Ascending aorta (tissue), 2 donors: ENCODE measurements at places on chromosomes 1 and 21. TPM values are rescaled to one million over a fixed set of nuclear protein-coding genes. Genes with fewer than 3 reads are reported as not detected.

Gene DFFB
- 45.4 TPM for total RNA-seq

Gene UBR4
- total RNA-seq = 222 TPM

Gene C1orf116
- not detected for total RNA-seq

Gene RBM11
- total RNA-seq = not detected

Gene FRRS1
- 0.32 TPM for total RNA-seq

Gene OR10Z1
- total RNA-seq = not detected

Gene PRR9
- total RNA-seq = not detected

Gene NRDC
- 40.0 TPM for total RNA-seq

Gene NR1I3
- total RNA-seq = 0.21 TPM

Gene COA7
- 7.6 TPM for total RNA-seq

DNA sequence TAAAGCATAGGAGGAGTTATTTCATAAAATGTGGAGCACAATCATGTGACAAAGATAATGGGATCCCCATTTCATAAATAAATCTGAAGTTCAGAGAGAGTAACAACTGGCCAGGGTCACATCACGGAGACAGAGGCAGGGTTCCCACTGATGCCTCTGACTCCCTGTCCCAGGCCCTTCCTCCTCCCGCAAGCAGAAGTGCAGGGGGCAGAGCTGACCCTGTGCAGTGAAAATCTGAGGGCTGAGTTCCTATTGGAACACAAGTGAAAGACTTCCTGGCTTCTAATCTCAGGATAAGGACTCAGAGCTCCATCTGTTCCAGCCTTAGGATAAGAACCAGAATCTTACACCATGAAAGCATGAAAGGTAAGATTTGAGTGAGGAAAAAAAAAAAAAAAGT lies 22.0 kb downstream of the SELL start:
- no peak for DNase-seq

DNA sequence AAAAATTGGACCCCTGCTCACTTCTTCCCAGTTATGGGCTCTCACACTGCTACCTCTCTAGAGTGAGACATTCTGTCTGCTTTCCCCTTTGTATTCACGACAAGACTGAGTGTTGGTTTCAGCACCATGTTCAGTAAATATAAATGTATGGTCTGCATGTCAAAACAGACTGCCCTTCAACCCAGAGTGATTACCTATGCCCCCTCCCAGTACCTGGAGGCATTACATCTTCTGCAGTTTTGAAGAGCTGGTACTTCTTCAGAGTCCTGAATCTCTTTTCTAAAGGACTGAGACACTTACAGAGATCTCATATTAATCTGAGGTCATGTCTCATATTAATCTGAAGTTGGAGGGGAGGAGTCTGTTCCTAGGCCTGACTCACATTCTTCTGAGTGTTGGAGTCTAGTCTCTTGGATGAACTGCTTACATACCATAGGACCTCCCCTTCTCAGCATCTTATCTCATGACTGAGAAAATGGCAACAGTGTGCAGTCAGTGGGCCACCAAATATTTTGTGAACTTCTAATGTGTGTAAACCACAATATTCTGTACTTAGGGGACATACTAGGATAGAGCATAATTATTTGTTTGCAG lies 80.3 kb downstream of the RGL1 start:
- DNase-seq = no peak

DNA sequence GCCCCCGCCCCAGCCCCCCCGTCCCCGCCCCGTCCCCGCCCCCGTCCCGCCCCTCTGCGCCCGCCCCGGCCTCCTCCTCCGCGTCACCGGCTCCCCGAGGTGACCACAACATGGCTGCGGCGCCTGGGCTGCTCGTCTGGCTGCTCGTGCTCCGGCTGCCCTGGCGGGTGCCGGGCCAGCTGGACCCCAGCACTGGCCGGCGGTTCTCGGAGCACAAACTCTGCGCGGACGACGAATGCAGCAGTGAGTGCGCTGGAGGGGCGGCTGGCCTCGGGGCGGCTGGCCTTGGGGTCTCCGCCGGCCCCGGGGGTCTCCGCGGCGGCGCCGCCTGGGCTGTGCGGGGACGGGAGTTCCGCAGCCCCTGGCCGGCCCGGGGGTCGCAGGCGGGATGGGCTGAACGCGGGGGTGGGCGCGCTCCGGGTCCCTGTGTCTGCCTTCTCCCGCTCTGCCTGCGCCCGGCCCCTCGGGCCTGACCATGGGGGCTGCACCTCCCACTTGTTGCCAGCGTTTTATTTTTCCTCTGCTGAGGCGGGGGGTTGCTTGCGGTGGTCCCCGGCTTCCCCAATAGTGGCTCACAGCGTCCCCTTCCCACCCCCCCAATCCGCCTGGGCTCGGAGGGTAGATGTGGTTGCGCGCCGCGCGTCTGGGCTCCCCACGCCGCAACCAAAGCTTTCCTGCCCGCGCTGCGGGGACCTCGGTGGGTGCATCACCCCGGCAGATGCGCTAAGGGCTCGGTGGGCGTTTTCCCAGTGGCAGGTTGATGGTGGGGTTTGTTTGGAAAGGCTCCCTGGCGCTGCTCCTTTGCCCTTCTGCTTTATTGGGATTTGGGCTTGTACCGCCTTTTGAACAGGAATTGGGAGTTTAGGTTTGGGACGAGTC lies at the start of gene MIA3:
TSS of gene MIA3 (plus strand) at position 97 of the 879 bp plus-strand sequence. CDS start at position 111, 14 bp downstream.
- peak; percentile 18 for DNase-seq

DNA sequence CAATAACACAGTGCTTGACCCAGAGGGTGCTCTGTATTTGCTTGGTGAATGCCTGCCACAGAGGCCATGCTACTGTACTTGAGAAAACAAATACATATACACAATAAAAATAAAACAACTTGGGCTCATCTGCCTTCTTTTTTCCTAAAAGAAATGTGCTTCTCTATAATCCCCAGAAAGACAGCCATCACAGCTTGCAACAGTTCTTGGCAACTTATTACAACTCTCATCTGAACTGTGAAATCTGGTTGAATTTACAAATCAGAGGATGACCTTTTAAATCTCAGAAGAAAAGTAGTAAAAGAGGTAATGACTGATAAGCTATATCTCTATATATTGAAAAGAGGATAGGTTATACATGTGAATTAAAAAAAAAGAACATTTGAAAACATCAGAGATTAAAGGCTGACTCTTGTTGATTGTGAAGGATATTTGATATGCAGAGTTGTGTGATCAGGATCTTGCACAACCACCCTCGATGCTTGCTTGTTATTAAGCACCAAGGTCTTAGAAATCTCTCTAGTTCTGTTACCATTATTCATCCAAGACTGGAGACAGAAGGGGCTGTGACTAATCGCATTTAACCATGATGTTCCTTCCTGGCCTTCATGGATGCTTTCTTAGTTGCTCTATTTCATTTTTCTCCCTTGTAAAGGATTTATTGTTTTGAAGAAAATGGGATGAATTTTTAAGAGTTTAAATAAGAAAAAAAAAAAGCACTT lies 213.4 kb downstream of the APP start:
- no peak for DNase-seq

DNA sequence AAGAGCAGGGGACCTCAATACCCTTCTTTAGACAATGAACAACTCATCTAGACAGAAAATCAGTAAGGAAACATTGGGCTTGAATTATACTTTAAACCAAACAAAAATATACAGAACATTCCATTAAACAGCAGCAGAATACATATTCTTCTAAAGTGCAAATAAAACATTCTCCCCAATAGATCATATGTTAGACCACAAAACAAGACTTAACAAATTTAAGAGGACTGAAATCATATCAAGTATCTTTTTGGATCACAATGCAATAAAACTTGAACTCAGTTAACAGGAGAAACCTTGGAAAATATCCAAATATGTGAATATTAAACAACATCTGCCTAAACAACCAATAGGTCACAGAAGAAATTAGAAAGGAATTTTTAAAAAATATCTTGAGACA lies 47.7 kb upstream of the HP1BP3 start:
- DNase-seq = no peak

DNA sequence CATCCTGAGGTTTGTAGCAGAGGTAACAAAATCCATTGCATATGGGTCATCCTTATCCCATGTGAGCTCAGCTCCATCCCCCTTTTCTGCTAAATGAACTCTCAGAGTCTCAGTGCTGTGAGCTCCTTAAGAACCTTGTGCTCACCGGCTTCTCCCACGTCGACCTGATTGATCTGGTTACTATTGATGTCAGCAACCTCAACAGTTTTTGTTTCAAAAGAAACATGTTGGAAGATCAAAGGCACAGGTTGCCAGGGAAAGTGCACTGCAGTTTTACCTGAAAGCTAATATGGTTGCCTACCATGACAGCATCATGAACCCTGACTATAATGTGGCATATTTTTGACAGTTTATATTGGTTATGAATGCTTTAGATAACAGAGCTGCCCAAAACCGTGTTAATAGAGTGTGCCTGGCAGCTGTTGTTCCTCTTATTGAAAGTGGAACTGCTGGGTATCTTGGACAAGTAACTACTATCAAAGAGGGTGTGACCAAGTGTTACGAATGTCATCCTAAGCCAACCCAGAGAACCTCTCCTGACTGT lies 131.4 kb downstream of the HS2ST1 start:
- DNase-seq = no peak

- DNase-seq = no peak
Measured at GRCh38 chr1:171472183-171472647, 13.1 kb upstream of the PRRC2C start.

DNA sequence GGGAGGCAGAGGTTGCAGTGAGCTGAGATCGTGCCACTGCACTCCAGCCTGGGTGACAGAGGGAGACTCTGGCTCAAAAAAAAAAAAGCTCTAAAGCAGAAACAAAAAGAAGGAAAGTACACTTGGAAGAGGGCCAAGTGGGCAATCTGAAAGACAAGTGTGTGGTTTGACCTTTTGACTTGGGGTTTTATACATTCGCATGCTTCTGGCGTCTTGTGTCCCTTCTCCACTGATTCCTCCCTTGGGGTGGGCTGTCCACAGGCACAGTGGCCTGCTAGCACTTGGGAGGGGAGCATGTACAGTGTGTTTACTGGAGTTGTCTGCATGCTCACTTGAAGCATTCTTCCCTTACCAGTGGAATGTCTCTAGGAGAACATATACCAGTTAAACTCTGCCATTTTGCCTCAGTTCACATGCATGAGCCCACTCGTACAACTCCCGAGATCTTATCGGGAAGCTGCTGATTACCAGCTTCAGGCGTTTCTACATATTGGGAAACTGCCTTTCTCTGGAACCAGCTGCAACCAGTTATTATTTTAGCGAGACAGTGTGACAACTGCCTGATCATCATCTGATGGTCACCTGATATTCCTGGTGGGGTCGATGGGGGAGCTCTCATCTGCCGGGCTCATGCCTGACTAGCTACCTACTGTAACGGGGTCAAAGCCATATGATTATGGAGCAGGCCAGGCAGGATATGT lies 113.5 kb upstream of the ZNF678 start:
- DNase-seq = no peak

GRCh38 chr1:174700775-174701174 lies 253.0 kb downstream of the GPR52 start:
- no peak for DNase-seq

DNA sequence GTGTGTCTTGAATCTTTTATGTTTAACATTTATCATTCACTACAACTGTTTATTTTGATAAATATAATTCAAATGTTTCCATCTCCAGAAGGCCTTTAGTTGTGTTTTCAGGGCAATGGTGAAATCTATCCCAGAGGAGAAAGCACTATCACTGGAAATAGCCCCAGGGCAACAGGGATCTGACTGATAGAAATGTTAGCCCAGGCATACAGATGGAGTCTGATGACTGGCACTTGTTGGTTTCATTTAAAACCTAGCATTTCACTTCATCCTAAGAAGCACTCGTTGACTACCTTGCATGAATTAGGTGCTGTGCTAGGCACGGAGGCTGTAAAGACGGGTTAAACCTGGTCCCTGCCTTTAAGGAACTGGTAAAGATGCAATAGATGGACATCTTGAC lies 103.1 kb downstream of the C1orf21 start:
- DNase-seq = no peak

DNA sequence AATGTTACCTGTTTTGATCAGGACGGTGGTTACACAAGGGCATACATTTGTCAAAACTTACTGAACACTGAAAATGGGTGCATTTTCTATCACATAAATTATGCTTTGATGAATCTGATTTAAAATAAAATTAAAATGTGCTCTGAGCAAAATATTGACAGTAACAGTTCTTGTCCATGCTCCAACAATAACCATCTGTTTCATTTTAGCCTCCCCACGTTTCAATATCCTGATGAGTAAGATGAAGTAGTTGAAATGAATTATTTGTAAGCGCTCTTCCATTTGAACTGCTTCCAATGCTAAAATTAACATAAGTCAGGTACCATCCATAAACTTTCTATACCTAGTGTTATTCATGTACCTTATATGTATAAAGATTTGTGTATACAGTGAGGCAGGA lies 365.4 kb downstream of the LTN1 start:
- DNase-seq = no peak

GRCh38 chr1:174660476-174660875 lies 212.7 kb downstream of the GPR52 start:
- no peak for DNase-seq

DNA sequence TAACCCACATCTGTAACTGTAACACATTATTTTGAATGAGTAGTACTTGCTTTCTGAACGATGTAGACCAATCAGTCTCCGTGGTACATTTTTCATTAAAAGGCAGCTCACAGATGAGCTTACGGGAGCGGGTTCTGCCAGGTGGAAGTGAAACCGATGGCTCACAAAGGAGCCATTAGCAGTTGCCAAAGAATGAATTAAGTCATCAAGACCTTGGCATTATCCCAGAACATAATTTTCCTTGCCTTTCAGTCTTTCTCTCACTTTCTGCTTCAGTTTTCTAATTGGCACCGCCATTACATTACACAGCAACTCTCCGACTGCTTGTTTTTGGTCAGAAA lies 33.5 kb upstream of the UTS2 start:
- DNase-seq = no peak

- no peak for DNase-seq
Measured at GRCh38 chr1:160671603-160672517, 25.0 kb upstream of the SLAMF1 start.
